ENCODE measurements at places on chromosomes 3 and 15.

DNA sequence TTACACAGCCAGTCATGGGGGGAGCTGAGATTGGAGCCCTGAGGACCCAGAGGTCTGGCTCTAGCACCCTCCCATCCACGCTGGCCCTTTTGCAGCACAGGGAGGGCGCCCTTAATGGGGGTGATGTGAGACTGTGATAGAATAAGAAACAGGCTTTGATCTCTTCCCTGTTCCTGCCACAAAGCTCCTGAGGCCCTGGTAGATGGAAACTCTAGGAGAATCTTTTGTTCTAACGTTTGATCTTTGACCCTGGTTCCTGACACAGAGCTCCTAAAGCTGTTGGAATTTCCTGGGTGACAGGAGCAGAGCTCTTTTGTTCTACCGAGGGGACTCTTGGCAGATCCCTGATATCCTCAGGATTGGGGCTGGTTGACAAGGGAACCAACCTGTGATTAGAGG is 1.2 kb upstream of the UROC1 start:
- DNase-seq: no peak

- peak; percentile 66 for DNase-seq
These were observed 533 bp downstream of the RYK start for GRCh38 chr3:134249935-134250716.

GRCh38 chr3:157475921-157476414 is 27.2 kb downstream of the VEPH1 start:
- DNase-seq: no peak

DNA sequence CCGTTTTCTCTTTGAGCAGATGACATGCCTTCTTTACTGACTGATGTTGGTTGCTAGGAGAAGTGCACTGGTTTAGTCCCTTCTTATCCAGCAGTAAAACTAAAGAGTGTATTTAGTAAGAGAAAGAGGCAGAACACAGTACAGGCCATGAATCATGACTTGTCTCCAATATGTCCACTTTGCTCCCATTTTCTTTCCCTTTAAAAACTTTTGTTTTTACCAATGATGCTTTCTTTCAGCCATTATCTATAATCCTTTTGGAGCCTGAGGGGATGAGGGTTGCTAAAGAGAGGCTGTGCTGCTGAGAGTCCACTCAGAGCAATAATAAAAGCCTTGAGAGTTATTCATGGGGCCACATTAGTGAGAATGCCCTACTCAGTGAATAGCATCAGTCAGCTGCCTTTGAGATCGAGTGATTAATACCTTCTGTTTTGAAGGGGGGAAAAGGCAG is 12.2 kb downstream of the ROBO2 start:
- no peak for DNase-seq

GRCh38 chr15:87591582-87591981 is 665.0 kb downstream of the NTRK3 start:
- DNase-seq: no peak

DNA sequence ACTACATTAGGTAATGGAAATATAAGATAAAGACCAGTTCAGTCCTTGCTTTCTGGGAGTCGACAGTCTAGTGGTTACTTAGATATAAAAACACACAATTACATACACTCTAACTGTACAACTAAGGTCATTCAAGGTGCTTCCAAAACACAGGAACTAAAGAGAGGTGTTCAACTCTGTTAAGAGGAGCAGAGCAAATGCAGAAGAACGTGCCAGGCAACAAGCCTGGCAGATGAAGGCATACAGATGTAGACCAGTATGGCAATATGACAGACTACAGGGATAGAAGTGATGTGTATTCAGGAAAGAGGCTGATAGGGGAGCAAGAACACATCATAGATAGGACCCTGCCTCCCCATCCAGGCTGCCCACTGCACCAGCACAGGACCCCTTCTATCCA is 78.3 kb downstream of the CBLB start:
- no peak for DNase-seq

DNA sequence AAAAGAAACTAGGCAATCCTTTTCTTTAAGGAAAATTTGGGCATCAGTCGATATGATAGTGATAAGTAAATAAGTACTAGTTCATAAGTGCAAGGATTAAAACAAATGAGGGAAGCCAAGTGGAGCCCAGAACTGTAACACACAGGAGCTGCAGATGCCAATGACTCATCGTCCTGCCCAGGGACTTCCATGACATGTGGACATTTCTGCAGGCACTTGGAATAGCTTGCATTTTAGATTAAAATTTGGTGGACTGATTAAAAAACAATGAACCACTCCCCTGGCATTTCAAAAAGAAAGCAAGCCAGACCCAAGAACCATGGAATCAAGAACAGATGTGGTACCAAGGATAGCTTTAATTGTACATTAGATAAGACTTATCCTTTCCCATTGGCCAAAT is 2.9 kb downstream of the SAMD7 start:
- peak; percentile 10 for DNase-seq

DNA sequence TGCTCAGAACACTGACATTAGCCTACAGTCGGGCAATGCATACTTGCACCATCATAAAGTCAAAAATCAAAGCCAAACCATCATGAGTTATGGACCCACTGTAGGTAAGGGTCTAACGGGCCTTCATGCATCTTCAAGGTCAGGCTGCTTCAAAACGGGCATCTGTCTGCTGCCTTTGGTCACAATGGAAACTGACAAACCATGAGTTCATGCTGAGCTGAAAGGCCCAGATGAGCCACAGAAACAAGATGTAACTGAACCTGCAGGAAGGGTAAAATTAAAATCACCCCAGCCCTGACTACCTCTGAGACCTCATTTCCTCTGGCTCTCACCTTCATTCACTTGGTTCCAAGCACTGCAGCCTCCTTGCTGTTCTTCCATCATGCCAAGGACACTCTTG is 143.8 kb downstream of the ERC2 start:
- no peak for DNase-seq

DNA sequence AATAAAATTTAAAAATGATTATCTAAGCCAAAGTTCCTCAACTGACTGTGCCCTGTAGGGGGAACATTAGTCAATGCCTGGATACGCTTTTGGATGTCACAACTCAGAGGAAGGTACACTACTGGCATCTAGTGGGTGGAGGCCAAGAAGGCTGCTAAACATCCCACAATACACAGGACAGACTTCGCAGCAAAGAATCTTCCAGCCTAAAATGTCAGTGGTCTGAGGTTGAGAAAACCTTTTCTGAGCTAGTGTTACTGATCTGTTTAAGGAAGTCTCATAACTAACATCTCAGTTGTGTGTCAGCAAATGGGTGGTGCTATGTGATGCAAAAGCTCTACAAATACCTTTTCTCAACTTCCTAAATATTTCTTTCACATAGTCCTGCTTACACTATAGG is 20.9 kb upstream of the LDHAL6B start:
- peak; percentile 35 for DNase-seq

GRCh38 chr15:88074386-88074785 is 182.2 kb downstream of the NTRK3 start:
- no peak for DNase-seq

DNA sequence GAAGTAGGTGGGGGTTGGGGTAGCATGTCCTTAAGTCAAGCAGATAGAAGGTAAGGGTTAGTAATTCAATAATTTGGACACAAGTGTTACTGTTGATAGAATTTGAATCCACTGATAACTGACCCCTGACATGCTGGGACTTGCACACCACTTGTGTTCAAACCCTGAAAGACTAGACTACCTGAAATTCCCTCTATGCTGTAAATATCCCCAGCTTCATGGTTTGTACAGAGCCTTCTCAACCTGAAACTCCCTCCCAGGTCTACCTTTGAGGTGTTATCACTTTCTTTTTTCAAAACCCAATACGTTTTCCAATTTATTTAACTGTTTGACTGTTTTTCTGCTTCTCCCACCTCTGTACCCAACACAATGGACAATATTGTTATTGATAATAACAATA is 459.6 kb downstream of the NLGN1 start:
- DNase-seq: no peak

DNA sequence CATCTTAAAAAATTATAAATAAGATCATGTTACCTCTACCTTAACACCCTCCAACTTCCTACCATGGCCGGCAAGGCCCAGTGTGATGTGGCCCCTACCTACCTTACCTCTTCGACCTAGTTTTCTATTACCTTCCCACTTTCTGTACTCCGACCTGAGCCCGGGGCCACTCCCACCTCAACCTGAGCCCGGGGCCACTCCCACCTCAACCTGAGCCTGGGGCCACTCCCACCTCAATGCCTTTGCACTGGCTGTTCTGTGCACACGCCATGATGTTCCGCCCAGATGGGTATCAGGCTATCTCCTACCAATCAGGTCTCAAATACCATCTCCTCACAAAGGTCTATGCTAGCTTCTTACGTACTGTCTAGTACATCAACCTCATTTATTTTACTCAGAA is 66.8 kb upstream of the XXYLT1 start:
- DNase-seq: no peak

DNA sequence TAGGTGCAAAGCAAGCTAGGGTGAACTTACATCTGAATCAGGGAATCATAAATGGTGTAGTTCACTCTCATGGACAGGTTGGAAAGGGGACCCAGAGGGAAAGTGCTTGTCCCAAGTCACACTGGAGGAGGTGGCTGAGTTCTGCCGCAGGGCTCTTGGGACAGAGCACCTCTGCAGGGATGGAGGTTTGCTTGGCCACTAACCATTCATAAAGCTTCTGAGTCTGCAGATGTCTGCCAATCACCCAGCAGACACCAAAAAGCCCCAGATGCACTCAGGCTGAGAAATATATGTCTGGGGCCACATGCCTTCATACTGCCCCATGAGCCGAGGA is 17.9 kb upstream of the RTP2 start:
- DNase-seq: no peak

- DNase-seq: peak; percentile 89
These were observed 11.4 kb downstream of the NEK10 start for GRCh38 chr3:27357665-27358258.

DNA sequence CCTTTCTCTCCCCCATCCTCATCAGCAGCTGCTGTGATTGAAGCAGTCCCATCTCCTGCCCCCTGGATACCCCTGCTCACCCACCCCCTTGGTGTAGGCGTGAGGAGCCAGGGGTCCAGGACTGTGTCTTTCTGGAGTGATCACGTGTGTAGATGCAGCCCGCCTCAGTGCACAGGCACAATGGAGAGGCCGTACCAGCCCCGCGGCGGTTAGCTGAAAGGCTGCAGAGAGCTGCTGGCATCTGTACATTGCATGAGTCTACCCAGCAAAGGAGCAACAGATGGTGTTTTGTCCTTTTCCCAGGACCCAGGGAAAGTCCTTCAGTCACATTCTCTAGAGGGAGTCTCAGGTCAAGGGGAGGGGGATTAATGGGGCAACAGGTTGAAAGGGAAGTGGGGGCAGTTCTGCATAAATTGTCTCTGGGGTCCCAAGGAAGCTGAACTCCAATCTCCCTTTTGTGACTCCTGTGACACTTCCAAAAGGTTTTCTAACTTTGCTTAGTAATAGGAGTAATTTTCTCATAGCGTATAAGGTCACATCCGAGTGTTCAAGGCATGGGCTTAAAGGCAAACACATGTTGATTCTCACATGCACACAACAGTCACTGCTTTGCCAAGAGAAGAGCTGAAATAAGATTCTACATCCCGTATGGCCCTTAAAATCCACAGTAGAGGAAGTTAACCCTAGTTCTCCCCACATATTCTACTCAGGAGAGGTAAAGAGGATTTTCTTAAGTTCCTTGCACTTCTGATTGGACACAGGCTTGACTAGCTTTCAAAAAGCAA is 7.1 kb downstream of the CSPG5 start:
- no peak for DNase-seq

- DNase-seq: peak; percentile 60
These were observed 11.5 kb downstream of the SETMAR start for GRCh38 chr3:4314688-4315087.

GRCh38 chr3:100019719-100020118 is 94.6 kb downstream of the FILIP1L start:
- no peak for DNase-seq

GRCh38 chr3:167969548-167969947 is 126.2 kb downstream of the GOLIM4 start:
- DNase-seq: peak; percentile 10

GRCh38 chr3:46369675-46370132 is 1.0 kb upstream of the CCR5 start:
- no peak for DNase-seq

DNA sequence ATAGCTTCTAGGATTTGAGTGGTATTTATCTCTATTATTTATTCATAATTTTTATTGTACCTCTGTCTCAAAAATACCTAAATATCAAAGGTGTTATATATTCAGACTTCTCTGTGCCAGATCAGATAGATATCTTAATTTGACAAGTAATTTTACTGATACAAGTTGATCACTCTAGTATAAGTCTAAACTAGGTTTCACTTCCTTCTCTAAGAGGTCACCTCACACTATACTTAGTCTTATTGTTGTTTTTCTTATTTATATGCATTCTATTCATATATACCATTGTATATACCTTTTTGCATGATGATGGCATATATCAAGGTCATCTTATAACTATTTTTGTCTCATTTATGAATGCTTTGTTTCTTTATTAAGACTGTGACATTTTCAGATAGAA is 26.4 kb upstream of the HGD start:
- DNase-seq: no peak

- DNase-seq: no peak
These were observed 108.5 kb downstream of the TBC1D2B start for GRCh38 chr15:77969055-77969454.

GRCh38 chr15:31268911-31269784 is 57.5 kb upstream of the KLF13 start:
- no peak for DNase-seq

DNA sequence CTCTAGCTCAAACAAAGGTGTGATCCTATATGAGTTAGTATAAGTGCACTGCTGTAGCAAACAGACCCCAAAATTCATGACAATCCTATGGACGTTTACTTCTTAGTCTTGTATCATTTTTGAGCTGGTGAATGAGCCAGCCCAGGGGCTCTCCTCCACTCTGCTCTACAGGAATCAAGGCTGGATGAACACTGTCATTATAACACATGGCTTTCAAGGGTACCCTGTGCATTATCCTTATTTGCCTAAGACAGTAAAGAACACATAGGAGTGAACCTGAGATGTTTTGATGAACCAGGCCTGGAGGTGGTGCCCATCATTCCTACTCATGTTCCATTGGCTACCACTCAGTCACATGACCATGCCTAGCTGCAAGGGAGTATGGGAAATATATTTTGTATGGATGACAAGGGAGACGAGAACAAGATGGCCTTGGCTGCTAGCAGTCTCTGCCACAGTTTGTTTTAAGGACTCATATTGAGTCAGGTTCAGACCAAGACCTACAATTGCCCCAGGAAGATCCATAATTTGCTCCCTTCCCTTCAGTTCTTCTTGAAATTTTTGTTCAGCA is 107.4 kb upstream of the HES1 start:
- no peak for DNase-seq

DNA sequence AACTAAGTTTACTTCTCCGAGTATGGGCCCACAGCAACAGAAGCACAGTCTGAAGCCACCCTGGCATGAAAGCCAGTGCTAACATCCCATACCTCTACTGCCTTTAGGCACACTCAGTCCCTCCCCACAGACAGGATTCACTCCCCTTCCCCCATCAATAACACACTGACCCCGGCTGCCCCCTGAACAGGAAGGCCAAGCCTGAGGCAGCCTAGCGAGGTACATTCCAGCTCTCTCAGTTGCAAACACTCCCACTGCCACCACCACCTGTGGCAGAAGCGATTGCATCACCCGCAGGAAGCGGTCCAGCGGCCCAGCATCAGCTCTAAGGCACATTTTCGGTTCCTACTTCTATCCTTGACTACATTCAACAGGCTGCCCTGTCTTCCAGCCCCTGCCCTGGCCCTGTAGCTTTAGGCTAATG is 7.0 kb upstream of the BMF start:
- peak; percentile 72 for DNase-seq

- no peak for DNase-seq
These were observed 73.7 kb upstream of the ZPLD1 start for GRCh38 chr3:102361101-102361500.

GRCh38 chr15:55989383-55989782 is 4.0 kb downstream of the NEDD4 start:
- peak; percentile 66 for DNase-seq

GRCh38 chr15:56528136-56528535 is 63.2 kb upstream of the MNS1 start:
- DNase-seq: no peak
